ENCODE measurements at places on chromosomes 6 and 20.
A peak's percentile ranks its signal among the peaks of the same experiment; 100 is the strongest.

DNA sequence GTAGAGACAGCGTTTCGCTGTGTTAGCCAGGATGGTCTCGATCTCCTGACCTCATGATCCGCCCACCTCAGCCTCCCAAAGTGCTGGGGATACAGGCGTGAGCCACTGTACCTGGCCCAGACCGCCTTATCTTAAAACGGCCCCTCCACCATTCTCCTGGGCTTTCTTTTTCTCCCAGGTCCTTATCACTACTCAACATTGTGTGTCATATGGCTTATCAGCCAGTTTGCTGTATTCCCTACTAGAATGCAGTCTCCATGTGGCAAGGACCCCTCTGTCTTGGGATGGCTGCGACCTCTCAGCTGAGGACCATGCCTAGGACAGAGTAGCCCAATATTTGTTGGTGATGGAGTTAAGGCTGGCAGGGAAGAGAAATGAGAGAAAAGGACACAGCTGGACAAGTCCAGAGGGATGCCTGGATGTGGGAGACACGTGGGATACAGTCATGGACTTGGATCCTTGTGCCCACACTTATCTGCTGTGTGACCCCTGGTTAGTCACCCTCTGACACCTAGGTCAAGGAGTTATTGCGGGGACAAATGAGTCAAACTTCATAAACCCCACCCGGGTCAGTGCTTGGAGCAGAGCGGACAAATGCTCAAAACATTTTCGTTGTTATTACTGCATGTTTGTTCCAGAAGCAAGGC, 24.0 kb downstream of the ADA start:
- DNase-seq, result no peak

DNA sequence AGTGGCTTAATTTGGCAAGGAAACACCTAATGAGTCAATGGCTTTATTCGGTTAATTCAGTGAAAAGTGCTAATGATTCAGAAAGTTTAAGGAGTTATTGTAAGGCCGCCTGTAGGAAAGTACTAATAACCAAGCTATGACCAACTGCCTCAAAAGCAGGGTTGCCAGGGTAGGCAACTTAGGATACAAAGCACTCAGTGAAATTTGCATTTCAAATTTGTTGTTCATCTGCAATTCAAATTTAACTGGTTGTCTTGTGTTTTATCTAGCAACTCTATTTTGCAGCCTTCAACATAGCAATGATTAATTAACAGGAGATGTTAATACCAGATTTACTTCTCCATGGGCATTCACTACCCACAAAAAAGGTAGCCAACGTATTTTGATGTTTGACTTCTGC, 412.3 kb downstream of the PRKN start:
- DNase-seq, result no peak

GRCh38 chr6:112485120-112485826, 138.1 kb downstream of the RFPL4B start:
- DNase-seq, result no peak

DNA sequence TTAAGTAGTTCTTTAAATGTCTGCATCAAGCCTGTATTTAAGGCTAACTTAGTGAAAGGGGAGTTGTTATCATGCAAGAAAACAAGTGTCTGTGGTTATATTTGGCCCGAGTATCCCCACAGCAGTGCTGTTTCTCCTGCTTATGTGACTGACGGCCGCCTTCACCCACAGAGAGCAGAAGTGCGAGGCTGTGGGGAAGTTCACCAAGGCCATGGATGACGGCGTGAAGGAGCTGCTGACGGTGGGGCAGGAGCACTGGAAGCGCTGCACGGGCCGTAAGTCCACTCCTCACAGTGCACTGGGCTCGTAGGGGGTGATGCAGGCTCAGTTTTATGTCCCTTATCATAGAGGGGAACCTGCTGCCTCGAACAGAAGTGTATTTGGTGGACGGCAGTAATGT, 53.2 kb upstream of the SYNJ2 start:
- peak; percentile 82 for DNase-seq

DNA sequence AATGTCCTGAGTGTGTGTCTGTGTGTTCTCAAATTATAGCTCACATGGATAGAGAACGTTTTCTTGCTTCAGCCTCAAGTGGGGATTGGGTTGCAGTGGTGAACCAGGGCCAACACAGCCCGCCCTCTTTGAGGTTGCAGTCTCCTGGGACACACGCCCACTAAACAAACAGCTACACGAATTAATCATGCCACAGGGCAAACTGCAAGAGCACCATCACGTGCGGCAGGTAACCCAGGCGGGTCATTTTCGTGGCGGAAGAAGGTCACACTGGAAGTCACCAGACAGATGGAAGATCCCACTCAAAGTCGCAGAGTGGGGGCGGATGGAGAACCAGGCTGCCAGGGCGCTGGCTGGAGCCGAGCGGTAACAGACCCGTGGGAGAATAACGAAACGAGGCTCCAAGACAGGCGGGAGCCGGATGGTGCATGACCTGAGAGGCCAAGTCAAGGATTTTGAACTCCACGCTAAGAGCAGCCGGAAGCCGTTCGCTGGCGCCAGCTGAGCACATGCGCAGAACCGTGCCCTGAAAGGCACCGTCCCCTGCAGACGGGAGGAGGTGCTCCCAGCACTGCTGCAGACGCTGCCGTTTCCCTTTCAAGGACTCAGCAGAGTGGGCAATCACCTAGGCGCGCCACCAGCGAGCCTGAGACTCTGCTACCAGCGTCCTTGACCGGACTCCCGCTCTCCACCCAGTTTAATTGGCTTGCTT, 10.7 kb downstream of the DLL1 start:
- no peak for DNase-seq

DNA sequence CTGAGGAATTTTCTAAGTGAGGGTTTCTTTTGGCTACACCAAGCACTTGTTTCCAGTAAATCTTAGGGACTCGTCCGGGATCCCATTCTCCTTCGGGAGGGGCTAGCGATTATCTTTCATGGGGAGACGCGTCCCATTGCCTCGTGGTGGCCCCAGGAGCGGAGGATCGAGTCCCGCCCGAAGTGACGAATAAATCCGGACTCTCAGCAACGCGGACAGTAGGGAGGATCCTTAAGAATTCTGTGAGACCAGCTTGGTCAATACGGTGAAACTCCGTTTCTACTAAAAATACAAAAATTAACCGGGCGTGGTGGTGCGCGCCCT, 69.1 kb upstream of the PRSS16 start:
- DNase-seq, result no peak

DNA sequence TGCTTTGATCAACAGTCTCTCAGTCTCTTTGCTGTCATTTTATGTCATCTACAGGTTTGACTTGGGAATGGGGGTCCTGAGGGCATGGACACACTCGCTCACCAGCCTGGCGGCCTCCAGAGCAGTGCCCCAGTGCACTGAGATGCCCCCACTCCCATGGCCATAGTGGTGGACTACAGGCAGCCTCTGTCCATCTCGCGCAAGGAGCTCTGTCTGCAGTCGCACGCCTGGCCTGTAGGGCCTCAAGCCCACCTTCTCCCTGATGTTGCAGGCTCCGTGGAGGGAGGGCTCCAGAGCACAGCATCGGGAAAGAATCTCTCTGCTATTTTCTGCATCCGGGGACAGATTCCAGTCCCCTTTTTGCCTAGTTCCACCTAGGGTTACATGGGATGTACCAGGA, 22.6 kb downstream of the DDO start:
- DNase-seq, result no peak

DNA sequence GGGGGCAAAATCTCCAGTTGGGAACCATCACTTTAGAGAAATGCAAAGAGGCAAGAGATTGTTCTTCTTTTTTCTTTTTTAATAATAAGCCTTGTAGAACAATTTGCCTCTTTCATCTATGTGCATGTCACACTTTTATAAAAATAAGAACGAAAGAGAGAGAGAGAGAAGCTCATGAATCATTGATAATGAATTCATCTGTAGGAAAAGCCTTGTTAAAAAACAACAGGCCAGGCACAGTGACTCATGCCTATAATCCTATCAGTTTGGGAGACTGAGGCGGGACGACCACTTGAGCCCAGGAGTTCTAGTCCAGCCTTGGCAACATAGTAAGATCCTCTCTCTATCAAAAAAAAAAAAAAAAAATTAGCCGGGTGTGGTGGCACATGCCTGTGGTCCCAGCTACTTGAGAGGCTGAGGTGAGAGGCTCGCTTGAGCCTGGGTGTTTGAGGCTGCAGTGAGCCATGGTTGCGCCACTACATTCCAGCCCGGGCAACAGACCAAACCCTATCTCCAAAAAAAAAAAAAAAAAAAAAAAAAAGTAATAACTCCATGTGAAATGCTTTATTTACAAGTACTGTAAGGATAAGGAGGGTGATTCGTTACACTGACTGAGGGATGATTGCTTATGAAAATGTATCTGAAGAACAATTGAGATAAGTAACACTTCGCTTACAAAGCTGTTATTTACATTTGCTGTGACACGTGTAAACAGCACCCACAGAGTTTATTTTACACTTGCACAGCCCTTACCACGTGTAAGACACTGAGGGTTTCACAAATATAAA, 6.0 kb downstream of the CCN5 start:
- no peak for DNase-seq

- DNase-seq, result no peak
Observed at GRCh38 chr6:150209415-150209814, 66.6 kb downstream of the PPP1R14C start.

GRCh38 chr20:24157213-24157612, 168.6 kb upstream of the GGTLC1 start:
- no peak for DNase-seq

DNA sequence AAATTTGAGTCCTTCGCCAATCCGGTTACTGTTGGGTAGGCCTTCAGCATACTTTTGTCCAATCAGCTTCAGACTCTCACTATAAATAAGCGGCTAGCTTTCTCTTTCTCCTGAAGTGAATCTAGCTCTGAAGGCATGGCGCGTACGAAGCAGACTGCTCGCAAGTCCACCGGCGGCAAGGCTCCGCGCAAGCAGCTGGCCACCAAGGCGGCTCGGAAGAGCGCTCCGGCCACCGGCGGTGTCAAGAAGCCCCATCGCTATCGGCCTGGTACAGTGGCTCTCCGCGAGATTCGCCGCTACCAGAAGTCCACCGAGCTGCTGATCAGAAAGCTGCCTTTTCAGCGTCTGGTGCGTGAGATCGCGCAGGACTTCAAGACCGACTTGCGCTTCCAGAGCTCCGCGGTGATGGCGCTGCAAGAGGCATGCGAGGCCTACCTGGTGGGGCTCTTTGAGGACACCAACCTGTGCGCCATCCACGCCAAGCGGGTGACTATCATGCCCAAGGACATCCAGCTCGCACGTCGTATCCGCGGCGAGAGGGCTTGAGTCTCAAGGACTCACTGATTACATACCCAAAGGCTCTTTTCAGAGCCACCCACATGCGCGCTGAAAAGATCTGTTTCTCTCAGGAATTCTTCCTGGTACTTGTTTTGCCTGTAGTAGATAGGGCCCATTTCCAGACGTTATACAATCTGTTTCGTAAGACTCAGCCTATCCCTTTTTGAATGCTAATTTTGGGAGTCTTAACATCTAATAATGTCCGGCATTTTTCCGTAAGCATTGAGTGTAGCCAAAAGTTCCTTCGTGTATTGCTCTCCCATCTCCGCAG, 102.0 kb downstream of the OR2B2 start:
- peak; percentile 87 for DNase-seq

- no peak for DNase-seq
Observed at GRCh38 chr20:23178806-23179205, 92.7 kb upstream of the CD93 start.

DNA sequence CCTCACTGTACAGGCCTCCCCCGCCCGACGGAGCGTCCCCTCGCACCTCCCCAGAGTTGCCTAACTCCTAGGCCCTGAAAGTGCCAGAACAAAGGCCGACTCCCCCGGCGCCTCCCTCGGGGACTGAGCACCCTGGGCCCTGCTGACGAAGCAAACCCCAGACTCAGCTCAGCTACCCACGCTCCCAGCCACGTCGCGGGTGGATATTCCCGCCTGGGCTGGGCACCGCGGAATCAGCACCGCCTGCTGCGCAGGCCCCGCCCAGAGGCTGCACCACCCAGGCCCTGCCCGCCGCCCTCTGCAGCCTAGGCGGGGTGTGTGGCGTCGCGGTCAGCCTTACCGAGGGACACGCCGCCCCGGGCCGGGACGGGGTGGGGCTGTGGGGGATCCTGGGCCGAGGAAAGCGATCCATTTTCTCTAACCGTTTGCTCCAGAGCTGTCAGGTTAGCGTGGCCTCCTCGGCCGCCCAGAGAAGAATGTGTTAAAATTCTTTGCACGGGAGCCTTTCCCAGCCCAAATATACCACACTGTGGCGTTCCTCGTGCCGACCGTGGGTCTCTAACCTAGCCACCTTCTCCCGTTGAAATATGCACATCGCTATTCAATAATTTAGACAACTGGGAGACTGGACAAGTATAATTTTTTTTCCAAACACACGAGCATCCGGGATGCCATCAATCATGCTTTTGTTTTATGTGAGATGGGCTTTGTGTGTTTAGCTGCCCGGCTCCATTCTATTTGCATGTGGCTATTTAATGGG, 31.4 kb downstream of the TFAP2A start:
- DNase-seq, result no peak

- no peak for DNase-seq
Observed at GRCh38 chr20:63484651-63485403, 12.4 kb upstream of the KCNQ2 start.

DNA sequence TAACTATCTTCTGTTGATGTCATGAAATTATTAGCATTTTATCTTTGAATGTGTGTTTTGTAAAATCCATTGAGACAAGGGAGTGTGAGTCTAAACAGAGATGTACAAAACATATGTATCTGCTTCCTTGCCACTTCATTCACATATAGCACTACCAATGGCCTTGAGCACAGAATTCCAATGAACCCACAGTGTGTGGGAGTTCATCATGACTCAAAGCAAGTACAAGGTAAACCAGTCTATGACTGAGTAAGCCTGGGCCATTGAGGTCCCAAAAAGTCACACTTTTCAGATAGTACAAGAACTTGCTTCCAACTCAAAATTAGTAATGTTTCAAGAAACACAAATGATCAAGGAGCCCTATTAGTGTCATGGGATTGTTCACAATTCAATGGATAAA, 218.6 kb downstream of the MANEA start:
- no peak for DNase-seq

GRCh38 chr20:62014889-62015537, 50.7 kb downstream of the TAF4 start:
- no peak for DNase-seq

GRCh38 chr6:134307870-134308269, 10.0 kb downstream of the SGK1 start:
- DNase-seq, result no peak

DNA sequence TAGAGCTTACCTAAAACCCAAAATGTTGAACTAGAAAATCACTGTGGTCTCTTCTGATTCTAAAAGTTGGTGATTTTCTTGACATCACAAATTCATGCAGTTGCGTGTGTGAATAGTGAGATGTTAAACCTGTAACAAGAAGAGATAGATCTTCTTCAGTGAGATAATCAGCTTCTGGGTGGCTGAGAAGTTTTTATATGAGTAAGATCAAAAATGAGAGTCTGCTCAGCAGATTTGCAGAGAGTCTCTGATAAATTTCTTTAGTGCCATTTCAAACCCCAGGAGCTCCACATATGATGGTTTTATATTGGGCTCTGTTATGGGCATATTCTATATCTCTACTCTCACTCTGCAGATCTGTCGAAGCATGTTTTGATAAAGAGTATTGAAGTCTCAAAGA, 185.4 kb downstream of the ZFAND3 start:
- DNase-seq, result no peak
